ENCODE measurements at places on chromosomes 12 and 14.

DNA sequence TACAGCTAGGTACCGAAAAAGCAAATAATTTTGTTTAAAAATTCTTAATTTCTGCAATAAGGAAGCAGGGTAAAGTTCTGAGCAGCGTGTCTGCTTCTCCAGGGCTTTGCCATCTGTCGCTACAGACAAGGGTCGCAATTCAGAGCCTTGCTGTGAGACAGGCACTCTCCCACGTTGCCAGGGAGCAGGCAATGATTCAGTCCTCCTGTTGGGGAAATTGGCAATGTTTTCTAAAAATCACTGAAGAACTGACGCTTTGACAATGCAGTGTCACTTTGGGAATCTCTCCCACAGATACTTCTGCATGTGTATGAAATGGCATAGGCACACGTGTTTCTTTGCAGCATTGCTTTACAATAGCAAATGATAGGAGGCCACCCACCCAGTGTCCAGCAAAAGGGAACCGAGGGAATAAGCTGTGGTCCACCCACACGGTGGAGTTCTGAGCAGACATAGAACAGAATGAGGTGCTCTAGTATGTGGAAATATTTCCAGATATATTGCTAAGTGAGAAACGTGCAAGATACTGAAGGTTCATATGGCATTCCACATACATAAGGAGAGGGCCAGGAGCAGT is 16.0 kb upstream of the HIP1R start:
- no peak for DNase-seq

DNA sequence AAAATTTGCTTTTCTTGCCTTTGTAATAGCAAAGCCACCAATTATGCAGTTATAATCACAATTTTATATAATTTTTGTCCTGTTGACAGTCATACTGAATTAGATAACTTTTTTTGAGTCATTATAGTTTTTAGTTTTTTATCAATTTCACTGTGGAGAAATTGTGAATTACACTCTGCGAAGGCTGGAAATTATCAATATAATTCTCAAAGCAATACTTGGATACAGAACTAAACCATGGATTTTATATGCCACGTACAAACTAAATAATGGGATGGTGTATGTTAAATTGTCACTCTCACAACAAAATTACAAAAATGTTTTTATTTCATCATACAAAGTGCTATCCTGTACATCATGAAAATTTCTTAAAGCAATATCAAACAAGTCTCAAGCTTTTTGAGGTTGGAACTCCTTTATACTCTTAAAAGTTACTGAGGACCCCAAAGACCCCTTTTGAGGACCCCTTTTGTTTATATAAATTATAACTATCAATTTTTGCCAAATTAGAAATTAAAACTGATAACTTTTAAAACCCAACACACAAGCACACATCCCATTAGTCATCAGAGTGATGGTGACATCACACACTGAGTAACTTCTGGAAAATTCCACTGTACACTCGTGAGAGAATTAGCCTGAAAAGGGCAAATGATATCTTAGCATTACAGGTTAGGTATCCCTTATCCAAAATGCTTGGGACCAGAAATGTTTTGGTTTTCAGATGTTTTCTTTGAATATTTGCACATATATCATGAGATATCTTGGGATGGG is 19.8 kb upstream of the AQP2 start:
- peak; percentile 5 for DNase-seq

DNA sequence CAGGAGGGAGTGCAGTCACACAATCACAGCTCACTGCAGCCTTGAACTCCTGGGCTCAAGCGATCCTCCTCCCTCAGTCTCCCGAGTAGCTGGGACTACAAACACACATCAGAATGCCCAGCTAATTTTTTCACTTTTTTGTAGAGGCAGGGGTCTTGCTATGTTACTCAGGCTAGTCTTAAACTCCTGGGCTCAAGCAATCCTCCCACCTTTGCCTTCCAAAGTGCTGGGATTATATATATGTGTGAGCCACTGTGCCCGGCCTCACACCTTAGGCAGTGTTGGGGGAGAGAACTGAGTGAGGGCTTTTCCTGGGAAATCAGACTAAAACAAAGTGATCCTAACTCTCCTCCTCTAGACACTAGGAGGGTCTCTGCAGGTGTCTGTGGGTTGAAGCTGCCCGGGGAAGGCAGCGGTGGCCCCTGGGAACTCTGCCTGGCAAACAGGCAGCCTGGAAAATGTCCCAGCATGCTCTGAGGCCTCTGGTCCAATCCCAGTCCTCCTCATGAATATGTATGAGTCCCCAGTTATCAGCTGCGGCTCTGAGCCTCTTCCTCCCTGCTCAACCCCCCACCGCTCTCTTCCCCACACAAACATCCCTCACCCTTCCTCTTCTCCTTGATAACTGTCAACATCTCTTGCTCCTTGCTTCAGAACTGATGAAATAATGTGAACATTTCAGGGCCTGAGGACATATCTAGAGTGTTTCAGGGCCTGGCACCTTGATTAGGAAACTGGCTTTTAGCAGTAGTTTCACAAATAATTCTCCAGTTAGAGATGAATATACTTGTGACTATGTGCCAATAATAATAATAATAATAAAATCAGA is 7.9 kb upstream of the NAA25 start:
- DNase-seq, result no peak

- no peak for DNase-seq
Observed at GRCh38 chr12:120115692-120116440, 687 bp downstream of the RAB35 start.

DNA sequence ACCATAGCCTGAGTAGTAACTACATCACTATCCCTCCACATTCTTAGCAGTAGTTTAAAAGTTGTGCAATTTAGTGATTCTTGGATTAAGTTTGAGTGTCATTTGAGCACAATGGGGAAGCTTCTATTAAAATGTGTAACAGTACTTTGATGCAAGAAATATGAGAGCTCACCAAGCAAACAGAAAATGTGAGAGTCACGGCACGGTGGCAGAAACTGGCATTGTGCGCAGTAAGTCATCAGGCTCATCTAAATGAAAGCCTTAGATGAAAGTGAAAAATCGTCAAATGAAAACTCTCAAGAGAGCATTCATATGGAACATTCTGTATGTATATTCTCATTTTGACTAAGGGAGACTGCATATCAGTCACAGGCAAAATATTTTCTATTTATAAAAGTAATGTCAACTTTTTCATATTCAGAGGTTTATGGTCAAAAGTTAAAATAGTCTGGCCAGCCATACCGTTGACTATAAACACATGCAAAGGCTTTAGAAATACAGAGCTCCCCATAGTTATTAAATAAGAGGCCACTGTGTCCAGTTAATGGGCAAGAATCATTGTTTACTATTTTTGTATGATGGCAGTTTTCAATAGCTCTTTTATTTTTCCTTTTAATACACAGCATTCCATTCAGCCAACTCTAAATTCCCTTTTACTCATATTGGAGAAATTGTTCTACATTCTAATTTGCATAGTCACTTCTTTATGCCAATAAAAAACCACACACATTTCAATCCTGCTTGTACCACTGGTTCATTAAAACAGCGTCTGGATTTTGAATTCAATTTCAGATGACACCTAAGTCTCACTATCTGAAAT is 167.9 kb downstream of the PRKD1 start:
- DNase-seq, result no peak
